ENCODE measurements at places on chromosomes 4 and X.
A peak's percentile ranks its signal among the peaks of the same experiment; 100 is the strongest.

- no peak for DNase-seq
These were observed 105.3 kb downstream of the DTHD1 start for GRCh38 chr4:36386691-36387090.

DNA sequence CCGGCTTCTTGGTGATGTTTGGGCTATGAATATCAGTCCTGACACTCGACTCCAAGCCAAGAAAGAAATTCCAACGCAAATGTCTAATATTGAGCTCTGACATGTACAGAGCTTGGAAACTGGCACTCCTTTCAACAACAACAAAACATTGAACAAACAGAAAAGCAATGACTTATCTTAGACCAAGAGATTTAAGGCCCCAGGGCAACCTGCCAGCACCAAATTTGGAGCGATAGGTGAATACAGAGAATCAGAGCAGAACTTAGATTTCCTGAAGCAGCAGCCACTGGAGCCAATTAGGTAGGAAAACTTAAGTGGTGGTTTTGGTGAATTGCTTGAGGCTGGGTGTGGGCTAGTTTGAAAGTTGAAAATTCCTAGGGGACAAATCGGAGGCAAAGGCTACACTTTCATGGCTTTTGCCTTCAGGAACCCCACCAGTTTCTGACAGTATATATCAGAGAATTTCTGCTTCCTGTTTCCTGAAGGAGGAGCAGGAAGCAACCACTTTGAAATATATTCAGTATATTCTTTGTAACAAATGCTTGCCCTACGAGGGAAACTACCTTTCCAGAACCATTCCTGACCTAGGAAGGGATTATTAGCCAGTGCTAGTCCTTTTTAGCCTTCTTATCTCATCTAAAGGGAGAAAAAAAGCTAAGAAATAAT, 10.1 kb upstream of the FMR1 start:
- DNase-seq = no peak

DNA sequence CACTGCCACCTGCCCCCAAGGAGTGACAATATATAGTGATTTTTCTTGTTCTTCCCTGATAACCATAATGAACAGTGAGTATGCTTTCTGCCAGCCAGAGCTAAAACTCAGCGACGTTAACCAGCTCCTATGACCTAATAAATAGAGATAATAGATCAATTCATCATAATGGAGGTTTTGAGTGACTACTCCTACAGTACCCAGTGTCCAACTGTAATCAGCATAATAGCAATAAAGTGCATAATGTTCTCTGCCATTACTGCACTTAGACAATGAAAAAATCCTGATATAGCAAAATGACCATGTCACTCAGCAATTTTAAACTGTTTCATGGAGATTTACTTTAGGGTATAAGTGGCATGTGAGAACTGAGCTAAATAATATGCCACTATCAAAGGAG, 20.7 kb upstream of the TXLNG start:
- DNase-seq = no peak

GRCh38 chrX:47198026-47198686, 4.5 kb downstream of the UBA1 start:
- DNase-seq = no peak

DNA sequence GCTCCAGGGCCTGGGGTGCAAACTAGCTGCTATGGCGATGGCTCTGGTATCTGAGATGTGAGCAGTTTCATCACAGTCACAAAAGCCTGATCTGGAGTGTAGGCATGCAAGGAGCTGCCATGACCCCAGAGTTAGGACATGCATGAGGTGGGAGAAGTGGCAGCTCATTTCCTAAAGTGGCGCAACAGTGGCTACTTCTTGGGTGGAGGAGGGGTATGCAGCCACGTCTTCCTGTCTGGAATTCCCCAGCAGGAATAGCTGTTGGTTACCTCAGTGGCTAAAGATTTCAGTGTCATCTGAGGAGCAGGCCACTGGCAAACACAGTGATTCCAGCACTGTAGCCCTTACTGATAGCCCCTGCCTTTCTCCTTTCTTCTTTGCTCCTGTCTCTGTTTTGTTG, 1382.5 kb downstream of the C4orf33 start:
- no peak for DNase-seq

GRCh38 chrX:54945224-54945623, 24.6 kb downstream of the TRO start:
- DNase-seq = no peak

DNA sequence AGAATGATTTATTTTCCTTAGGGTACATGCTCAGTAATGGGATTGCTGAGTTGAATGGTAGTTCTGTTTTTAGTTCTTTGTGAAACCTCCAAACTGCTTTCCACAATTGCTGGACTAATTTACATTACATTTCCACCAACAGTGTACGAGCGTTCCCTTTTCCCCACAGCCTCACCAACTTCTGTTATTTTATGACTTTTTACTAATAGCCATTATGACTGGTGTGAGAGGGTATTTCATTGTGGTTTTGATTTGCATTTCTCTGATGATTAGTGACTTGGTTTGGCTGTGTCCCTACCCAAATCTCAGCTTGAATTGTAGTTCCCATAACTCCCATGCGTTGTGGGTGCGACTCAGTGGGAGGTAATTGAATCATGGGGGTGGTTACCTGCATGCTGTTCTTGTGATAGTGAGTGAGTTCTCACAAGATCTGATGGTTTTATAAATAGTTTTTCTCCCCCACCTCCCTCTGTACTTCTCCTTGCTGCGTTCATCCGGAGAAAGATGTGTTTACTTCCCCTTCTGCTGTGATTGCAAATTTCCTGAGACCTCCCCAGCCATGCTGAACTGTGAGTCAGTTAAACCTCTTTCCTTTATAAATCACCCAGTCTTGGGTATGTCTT, 95.1 kb downstream of the GBA3 start:
- DNase-seq = no peak

GRCh38 chrX:43750248-43750676, 94.2 kb downstream of the MAOA start:
- DNase-seq = peak; percentile 6

DNA sequence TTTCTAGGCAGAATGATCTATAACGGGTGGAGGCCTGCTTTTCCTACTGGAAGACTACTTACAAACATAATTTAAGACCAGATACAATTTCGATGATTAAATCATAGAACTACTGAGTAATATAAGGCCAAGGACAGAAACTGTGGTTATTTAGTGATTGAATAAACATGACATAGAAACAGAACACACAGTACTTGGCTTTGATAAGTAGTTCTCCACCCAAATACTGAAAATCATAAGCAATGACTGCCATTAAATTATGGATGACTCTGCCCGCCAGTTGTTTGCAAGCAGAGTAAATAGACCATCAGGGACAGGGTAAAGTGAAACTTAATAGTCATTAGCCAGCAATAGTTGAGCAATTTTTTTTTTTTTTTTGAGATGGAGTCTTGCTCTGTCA, 17.2 kb upstream of the SMIM14 start:
- DNase-seq = no peak

- no peak for DNase-seq
These were observed 7.7 kb downstream of the AKAP17A start for GRCh38 chrX:1598876-1599790.

GRCh38 chrX:1336948-1337779, 579 bp downstream of the IL3RA start:
- no peak for DNase-seq

DNA sequence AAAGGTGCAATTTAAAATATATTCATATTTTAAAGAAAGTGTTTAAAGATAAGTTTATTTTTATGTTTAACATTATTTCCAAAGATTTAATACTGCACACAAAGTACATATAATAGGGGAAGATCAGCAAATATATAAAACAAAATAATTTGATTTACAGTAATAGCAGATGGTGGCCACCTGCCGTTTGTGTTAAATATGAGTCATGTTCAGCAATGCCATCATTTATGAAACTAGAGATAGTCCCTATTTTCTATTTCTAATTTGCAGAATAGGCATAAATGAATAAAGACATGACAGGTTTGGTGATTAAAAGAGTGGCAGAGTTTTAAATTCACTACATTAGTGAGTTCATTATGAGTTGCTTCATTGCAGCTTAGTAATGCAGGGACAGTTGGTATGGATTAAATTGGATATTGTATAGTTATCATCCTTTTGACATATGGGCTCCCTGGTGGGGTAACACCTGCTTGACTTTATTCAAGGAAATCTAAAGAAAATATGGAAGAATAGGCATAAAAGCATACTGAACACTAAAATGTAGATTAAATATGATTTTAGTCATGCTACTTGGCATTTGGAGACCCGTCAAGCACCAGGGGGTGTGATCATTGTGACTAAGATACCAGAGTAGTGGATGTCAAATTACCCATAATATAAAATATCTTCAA, 78.8 kb upstream of the BANK1 start:
- no peak for DNase-seq

DNA sequence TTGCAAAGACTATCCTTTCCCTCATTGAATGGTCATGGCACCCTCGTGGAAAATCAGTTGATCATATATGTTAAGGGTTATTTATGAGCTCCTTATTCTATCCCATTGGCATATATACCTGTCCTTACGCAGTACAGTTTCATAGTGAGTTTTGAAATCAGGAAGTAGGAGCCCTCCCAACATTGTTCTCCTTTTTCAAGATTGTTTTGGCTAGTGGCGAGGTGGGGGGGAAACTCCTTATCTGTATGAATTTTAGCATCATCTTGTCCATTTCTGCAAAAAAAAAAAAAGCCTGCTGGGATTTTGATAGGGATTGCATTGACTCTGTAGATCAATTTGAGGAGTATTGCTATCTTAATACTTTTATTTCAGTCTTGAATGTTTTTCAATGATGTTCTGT, 2.5 kb upstream of the USP9X start:
- no peak for DNase-seq

DNA sequence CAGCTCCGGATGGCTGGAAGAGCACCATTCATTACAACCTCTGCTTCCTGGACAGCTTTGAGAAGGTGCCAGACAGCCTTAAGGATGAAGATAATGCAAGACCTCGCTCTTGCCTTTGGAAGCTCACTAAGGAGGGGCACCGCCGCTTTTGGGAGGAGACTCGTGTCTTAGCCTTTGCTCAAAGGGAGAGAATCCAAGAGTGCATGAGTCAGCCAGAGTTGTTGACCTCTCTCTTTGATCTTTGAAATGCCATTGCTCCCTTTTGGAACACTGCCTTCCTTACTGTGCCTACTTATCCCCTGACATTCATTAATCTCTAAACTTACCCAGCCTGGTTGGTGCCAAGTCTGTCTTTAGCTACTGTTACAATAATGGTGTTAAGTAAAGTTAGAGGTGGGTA, 1.2 kb downstream of the FOXR2 start:
- no peak for DNase-seq

DNA sequence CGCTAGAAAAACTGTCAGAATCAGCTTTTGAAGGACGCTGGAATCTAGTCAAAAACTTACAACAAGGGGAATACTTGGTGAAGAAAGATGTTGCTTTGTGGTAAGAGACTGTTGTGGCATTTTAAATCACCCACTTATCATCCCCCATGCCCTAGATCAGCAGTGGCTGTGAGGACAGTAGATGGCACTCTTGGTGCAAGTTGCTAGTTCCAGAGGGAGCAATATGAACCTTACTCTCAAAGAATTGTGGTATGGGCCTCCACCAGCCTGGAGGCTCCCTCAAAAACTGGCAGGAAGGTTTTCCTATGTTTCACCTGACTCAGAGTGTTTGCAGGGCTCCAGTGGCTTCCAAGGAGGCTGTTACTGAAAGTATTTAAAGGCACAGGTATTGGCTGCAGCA, 37.7 kb upstream of the SLC16A2 start:
- DNase-seq = no peak

GRCh38 chrX:75989806-75990590, 182.9 kb upstream of the PBDC1 start:
- no peak for DNase-seq

- DNase-seq = no peak
These were observed 90.6 kb downstream of the DCAF8L2 start for GRCh38 chrX:27680726-27681125.

DNA sequence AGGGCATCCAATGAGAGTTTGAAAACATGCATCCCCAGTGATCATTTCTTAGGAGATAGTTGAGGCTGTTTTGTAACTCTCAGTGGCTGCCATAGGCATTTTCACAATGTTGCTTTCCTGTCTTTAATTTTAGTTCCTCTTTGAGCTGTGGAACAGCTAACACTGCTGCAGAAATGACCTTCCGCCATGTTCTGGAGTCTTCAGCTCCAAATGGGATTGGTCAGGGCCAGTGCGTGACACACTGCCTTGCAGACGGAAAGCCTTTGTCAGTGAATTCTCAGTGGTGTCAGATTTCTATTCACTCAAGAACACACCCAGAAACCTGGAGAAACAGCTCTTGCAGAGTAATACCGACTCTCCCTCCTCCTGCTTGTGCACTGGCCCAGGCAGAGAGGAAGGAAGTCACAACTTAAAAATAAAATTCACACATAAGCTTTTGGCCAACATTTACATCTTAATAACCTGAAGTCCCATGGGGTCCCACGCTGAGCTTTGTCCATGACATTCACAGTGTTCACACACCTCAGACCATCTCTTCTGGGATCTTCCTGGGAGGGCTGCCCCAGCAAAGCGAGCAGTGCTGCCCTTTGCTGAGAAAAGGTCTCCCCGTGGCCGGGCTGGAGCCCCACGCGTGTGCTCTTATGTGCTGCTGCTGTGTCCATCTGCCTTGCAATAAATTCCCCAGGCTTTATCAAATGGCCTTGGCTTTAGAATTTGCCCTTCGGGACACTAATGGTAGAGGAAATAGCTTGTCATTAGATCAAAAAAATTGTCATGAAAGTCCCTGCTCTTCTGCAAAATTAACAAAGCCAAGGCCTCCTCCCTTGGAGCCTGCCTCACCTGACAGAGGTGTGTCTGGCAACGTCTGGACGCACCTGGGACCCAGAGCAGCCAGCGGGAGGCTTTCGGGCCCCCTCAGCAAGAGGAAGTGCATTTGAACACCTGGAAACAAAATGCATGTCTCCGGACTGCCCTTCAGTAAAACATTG, 126.8 kb downstream of the IRF2 start:
- DNase-seq = no peak

DNA sequence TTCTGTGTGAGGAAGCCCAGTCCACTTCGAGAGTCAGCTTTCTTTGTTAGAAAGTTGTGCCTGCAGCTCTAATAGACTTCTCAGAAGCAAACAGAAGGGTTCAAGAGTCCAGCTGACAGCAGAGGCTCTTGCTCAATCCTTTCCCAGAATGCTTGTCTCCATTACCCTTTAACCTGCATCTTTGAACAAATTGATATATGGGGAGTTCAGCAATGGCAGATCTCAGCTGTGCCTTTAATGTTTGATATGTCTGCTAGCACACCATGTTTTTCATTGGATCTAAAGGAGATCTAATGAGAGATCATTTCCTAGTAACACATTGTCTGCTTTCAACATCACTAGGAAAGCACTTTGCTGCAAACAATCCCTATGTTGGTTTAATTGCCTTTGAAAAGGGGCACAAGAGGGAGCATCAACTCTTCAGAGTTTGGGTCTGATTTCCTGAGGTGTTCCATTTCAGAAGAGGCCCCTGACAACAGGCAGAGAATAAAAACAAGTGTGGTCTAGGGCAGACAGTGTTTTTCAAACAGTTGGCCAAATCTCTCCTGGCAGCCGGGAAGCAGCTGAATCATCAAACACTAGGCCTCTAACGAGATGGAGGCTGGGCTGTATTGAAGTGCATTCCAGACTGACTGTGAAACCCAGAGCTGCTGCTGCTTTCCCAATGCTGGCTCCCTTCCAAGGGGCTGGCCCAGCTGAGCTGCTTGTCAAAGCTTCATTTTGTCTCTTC, 55.5 kb downstream of the LUZP4 start:
- no peak for DNase-seq
